A172 (cell line): ENCODE measurements at places on chromosomes 6 and 20.

- DNase-seq: peak; percentile 27
Measured at GRCh38 chr20:51419231-51419630, 123.3 kb downstream of the NFATC2 start.

DNA sequence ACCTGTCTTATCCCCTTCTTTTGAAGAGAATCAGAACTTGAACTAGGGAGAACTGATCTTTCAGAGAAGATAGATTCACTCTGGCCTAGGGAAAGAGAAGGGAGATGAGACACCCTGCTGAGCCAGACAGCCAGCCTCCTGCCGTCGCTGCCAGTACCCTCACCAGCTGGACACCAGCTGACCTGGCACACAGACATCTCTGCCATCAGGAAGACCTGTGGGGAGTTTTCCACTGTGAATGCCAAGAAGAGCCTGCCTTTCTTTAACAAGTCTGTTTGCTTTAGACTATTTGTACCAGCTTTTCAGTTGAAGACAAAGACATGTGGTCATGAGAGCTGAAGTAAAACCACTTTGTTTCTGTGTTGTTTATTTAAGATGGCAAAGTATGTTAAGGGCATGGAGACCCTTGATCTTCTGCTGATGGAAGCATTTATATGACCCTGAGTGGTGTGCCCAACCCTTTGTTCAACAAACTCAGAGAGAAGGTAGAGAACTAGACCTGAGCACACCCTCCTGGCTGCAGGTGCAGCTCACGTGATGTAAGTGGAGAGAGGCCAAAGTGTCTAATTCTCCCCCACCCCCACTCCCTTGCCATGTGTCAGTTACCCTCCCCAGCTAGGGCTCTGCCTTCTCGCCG lies 82.3 kb upstream of the SLC24A3 start:
- DNase-seq: no peak

- DNase-seq: peak; percentile 85
Measured at GRCh38 chr20:50387996-50388332, 122.2 kb upstream of the PTPN1 start.

- DNase-seq: no peak
Measured at GRCh38 chr20:8616792-8617191, 452.1 kb upstream of the PLCB4 start.

DNA sequence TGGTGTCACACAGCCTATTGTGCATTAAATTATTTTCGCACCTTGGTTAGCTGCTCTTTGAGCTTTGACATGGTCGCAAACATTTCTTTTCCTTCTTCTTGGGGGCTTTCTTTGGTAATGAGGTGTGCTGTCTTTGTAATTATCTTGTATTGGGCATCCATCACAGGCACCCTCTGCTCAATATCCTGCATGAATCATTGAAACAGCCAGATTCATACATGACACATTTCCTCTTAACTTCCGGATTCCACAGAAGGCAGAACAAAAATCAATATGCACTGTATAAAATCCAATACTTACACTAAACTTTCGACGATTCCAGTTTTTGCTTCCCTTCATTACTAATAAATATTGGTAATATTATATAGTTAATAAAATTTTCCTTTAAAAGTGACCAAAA lies 175.6 kb downstream of the SYNE1 start:
- DNase-seq: peak; percentile 21

- DNase-seq: no peak
Measured at GRCh38 chr6:112524071-112524470, 176.9 kb downstream of the RFPL4B start.
